Cardiac septum (tissue), 1 donor: ENCODE measurements at places on chromosomes 3 and 15.

GRCh38 chr3:20197775-20198174 lies 11.8 kb upstream of the SGO1 start:
- no peak for DNase-seq

DNA sequence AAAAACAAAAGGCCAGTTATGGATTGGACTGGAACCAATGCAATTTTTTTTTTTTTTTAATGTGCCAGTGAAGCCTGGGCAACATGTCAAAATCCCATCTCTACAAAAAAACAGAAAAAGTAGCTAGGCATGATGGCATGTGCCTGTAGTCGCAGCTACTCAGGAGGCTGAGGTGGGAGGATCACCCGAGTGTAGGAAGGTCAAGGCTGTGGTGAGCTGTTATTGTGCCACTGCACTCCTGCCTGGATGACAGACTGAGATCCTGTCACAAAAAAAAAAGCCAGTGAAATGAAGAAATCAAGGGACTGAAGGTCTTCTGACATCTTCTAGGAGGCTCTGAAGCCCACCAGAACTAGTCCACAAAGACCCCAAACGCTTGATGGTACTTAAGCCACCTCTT lies 101.2 kb downstream of the IQSEC1 start:
- DNase-seq: no peak

DNA sequence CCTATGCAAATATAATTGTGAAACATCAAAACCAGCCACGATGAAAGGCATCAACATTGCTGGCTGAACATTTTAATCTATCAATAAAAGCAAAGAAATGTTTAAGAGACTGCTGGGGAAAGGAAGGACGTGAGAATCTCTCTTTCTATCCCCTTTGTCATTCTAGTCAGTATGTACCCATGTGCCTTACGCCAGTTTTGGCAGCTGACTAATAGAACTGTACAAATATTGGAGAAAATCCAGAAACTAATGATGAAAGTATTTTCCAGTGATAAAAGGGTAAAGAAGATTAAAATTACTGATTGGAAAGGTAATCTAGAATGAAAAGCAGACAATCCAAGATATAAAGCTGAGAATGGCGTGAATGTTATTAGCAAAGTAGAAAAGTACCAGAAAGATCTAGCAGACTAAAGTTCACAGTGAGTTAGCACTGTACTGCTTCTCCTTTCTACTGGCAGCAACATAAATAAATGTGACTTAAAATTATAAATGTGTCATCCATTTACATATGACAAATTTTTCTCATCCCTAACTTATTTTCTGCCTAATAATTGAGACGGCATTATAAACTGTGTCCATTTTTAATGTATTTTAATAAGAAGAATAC lies 401.9 kb upstream of the CNTN4 start:
- DNase-seq: no peak

DNA sequence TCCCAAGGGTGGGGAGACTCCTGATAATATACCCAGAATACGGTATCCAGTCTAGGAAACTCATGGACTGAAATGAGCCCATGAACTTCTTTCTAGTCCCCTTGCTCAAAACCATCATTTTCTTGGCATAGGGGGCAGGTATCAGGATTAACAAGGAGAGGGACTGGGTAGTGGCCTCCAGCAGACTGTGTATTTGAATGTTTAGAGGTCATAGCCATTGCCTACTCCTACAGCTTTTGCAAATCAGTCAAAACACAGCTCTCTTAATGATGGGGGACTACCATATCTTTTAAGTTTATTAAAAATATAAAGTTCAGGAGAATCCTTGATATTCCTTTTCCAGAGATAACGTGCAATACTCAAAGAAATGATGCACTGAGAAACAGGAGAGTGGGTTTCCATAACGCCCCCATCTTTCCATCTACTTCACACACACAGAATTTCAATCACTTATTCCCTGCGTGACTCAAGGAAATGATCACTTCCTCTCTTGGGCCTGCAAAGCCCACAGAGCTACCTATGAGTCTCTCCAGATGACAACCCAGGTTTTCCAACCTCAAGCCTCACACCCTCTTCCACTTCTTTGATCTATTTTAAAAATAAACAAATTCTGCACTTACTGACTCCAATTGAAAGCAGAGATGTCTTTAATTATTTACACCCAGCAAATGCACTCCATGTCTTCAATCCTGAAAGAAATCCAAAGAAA lies 584.0 kb upstream of the LMCD1 start:
- DNase-seq: no peak

GRCh38 chr15:44782516-44782915 lies 46.2 kb downstream of the TRIM69 start:
- DNase-seq: no peak

DNA sequence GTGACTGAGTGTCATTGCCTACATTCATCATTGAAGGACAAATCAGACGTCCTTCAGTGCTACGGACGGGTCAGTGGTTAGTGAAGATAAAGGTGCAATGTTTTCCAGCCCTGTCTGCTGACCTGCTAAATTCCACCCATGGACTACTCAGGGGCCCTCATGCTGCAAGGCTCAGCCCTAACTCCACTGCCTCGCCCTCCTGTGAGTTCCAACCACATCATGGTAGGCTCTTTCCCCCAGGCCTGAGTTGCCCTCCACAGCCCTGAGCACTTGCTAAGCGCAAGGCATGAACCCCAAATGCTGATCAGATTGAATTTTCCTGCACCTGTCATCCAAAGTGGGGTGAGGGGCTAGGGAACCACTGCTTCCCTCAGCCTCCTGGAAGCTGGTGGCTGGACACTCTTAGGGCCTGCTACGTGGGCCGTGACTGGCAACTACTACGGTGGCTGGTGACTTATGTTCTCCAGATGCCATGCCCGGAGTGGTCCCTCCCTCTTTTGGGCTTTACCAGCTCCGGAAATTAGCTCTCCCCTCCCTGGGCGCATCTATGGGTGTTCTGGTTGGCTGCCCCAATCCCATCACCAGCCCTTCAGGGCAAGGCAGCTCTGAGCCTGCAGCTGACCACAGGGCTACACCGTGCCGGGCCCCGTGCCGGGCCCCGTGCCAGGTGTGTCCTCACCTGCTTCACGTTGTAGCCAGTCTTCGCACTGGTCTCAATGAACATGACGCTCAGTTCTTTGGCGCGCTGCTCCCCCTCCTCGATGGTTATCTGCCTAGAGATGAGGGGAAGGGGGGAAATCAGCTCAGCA lies 32.1 kb downstream of the SRPRB start:
- peak; percentile 7 for DNase-seq

DNA sequence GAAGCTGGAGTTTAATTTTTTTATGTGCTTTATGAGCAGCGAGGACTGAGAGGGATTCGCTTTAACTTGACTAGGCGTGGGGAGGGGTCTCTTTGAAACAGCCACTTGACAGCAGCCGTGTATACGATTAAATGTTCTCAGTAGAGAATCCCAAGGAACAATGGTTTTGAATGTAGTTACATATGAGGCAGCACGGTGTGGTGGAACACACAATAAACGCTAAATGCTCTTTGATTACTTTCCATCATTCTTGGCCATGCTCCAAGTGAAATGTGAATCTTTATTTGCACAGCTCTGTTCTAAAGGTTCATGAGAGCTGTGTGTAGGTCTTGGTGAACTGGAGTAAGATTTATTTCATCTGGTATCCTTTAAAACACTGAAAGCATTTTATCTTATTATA lies 251.4 kb upstream of the TGFBR2 start:
- no peak for DNase-seq

- DNase-seq: no peak
Observed at GRCh38 chr15:91348752-91349500, 248.9 kb downstream of the SV2B start.

DNA sequence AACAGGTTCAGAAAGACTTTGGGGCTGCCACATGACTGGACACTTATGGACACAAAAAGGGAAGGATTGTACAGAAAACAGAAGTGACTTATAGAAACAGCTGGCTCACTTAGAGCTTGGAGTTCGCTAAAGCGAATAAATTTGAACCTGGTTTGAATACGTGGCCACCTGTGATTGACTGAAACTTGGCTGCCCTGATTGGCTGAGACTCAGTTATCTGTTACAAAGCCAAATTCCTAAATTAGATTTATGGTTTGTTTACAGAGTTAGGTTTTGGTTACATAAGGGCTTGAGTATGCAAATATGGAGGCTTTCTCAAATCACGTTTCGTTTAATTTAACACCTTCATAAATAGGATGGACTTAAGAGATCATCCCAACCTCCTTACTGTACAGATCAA lies 270.2 kb downstream of the THSD4 start:
- no peak for DNase-seq

- DNase-seq: no peak
Observed at GRCh38 chr3:24899901-24900603, 405.4 kb upstream of the THRB start.

- DNase-seq: no peak
Observed at GRCh38 chr3:146156095-146156494, 4.9 kb downstream of the PLOD2 start.

- DNase-seq: no peak
Observed at GRCh38 chr15:74815121-74815934, 2.7 kb downstream of the LMAN1L start.

DNA sequence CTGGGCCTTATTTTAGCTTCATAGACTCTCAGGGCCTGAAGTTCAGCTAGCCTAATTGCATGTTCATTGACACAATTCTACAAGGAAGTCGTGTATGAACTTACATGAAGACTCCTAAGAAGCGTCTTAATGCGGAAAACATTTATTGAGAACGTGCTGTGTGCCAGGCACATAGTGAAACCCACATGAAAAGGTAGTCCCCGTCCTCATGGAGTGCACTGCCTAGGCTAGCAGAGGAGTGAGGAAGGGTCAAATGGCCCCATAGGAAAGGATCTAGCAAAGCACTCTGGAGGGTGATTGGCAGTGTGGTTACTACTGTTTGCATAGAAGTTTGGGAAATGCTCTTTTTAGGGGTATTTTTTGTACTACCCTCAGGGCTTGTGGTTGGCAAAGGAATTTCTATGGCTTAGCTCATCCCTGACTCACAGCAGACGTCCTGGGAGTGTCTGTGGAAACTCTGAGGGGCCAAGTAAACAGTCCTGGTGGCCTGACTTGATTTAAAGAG lies 854 bp upstream of the NPTN start:
- no peak for DNase-seq

DNA sequence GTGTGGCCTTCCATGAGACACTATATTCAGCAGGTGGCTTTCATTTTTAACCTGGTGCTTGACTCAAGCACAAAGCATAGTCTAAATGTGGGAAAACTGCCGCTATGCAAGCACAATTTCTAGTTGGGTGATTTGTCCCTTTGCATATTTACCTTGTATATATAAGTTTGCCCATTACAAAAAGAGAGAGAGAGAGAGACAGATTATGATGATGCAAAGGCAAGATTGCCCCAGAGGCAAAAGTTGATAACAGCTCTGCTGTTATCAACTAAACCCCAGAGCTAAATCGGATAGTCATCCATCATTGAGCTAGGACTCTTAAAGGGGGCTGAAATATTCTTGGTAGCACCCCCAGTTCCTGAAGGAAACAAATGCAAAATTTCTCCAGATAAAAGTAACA lies 141.5 kb downstream of the AQP9 start:
- DNase-seq: no peak

- DNase-seq: no peak
Observed at GRCh38 chr15:78034495-78035191, 42.9 kb downstream of the TBC1D2B start.

- no peak for DNase-seq
Observed at GRCh38 chr15:57253500-57253899, 122.8 kb upstream of the CGNL1 start.

DNA sequence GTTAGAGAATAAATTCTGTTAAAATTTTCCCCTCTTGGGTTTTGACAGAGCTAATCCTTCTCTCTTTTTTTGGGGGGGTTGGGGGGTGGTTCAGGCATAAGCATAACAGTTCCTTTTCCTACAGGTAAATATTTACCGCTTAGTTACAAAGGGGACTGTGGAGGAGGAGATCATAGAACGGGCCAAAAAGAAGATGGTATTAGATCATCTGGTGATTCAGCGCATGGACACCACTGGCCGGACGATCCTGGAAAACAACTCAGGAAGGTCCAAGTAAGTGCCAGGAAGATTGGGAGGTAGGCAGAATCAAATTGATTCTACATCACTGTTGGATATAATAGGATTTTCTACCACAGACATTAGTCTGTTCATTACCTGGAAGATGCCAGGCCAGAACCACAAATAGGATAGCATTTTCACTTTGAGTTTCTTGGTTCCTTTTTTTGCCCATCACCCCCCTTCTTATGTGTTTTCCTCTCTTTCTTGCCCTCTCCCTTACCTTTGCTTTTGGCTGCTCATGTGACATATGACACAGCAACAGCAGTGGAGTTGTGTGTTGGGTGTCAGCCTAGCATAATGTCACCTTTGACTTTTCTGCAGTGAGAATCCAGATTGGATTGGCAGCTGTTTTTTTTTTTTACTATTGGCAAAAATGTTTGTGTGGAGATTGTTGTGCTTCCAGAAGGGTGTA lies 79.0 kb downstream of the CHD2 start:
- no peak for DNase-seq

GRCh38 chr15:93649691-93650235 lies 560.8 kb upstream of the RGMA start:
- DNase-seq: no peak
